AG04449 (cell line): ENCODE measurements at places on chromosomes 11 and 22.

GRCh38 chr11:1116104-1116503 is 41.4 kb downstream of the MUC2 start:
- DNase-seq: no peak

- no peak for DNase-seq
These were observed at the start of gene FAT3 for GRCh38 chr11:92224407-92225124. Gene FAT3 (plus strand): TSS chr11:92224818. CDS start chr11:92352113, 127,295 bp downstream.

GRCh38 chr11:3087821-3088800 is 30.9 kb upstream of the CARS1 start:
- DNase-seq: no peak

GRCh38 chr11:63445720-63446119 is 45.2 kb downstream of the PLAAT5 start:
- no peak for DNase-seq

GRCh38 chr11:44949160-44950030 is 1.3 kb downstream of the TP53I11 start:
- DNase-seq: no peak

GRCh38 chr11:58801302-58801701 is 43.2 kb downstream of the GLYATL2 start:
- no peak for DNase-seq

GRCh38 chr22:31646186-31647019 is 15.6 kb downstream of the PISD start:
- peak; percentile 96 for DNase-seq
